ENCODE measurements at places on chromosomes 16 and 17. TPM values are rescaled to one million over a fixed set of nuclear protein-coding genes. Genes with fewer than 3 reads are reported as not detected.

DNA sequence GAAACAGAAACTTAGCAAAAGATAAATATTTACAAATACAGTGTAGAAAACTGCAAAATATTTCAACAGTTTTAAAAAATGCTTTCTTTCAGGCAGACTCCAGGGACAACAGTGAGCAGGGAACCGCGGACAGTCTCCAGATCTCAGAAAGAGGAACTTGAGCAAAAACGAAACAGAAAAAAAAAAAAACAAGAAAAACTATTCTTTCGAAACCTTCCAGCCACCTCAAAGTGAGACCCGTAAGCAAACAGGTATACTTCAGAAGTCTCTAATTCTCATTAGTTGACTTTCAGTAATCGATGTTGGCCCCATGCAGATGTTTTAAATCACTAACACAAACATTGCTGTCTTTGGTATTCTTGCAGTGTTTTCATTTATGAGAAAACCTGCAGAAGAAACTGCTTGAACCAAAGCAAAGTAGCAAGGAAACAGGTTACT, 15.7 kb upstream of the CCL1 start:
- no peak for DNase-seq

- no peak for DNase-seq
Observed at GRCh38 chr17:7987112-7987893, 15.1 kb upstream of the GUCY2D start.

DNA sequence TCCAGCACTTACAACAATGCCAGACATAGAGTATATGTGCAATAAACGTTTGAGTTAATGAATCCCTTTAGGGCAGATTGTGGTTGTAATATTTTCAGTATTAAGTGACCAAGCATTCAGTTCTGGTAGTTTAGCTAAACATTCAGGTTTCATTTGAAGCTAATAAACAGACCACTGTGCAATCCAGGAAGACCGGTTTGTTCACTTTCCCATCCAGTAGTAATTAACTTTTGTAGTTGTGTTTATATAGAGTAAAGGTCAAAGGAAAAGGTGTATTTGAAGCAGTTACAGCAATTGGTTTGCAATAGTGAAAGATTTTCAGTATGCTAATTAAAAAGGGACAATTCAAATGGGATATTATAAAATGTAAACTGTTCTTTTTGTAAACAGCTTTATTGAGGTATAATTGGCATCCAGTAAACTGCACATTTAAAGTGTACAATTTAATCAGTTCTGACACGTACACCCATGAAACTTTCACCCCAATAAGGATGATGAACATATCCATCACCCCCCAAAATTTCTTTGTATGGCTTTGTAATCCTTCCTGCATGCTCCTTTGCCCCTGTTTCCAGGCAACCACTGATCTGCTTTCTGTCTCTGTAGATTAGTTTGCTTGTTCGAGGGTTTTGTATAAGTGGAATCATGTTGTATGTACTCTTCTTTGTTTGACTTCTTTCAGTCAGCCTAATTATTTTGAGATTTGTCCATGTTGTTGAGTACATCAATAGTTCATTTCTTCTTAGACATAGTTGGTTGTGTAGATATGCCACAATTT, 26.3 kb downstream of the MRTFB start:
- DNase-seq, result no peak

GRCh38 chr17:28598389-28598788, 436 bp downstream of the SPAG5 start:
- no peak for DNase-seq

Gene ELP5
- total RNA-seq, result 23.7 TPM

Gene SNX20
- not detected for total RNA-seq

Gene MAP2K6
- 4.5 TPM for total RNA-seq

Gene PLA2G10
- not detected for total RNA-seq

All from RPMI7951 (cell line).